PC-9 (cell line): ENCODE measurements at places on chromosomes 2 and 18. TPM values are rescaled to one million over a fixed set of nuclear protein-coding genes. Genes with fewer than 3 reads are reported as not detected.

DNA sequence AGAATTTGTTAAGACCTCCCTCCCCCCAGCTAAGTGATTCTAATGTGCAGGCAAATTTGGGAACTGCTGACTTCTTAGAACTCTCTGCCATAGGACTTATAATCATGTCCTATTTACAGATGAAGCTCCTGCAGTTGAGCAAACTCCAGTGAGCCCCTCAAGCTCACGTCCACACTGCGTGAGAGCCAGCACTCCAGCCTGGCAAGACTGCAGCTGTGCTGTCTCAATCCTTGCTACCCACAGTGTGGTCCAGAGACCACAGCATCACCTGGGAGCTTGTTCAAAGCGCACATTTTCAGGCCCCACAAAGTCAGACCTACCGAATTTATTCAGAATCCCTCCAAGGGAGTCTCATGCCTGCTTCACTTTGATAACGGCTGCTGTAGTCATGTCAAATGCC lies 243.2 kb upstream of the RAB12 start:
- no peaks in the 10 kb centered on the region for H3K27me3 ChIP-seq
- no peaks in the 10 kb centered on the region for H3K36me3 ChIP-seq
- no peak overlapping the region for H3K27ac ChIP-seq

GRCh38 chr18:50009773-50010335 lies 185.1 kb downstream of the MYO5B start:
- H3K36me3 ChIP-seq, result no peaks in the 10 kb centered on the region
- no peaks in the 10 kb centered on the region for H3K27me3 ChIP-seq

- H3K4me3 ChIP-seq, result no peak overlapping the region
- no peaks in the 10 kb centered on the region for H3K27me3 ChIP-seq
- no peaks in the 10 kb centered on the region for H3K36me3 ChIP-seq
- peaks cover 10% of the 10 kb centered on the region for H3K4me1 ChIP-seq
Measured at GRCh38 chr2:16763056-16763455, 97.4 kb upstream of the CYRIA start.

- H3K27ac ChIP-seq, result no peak overlapping the region
- H3K4me3 ChIP-seq, result peak overlapping the region; percentile 63
Measured at GRCh38 chr2:43675646-43676321, 445 bp downstream of the C1GALT1C1L start.

GRCh38 chr2:111944531-111945210 lies 46.3 kb downstream of the MERTK start:
- H3K27me3 ChIP-seq, result no peaks in the 10 kb centered on the region
- H3K4me1 ChIP-seq, result peaks cover 28% of the 10 kb centered on the region
- no peak overlapping the region for H3K4me3 ChIP-seq
- H3K36me3 ChIP-seq, result no peaks in the 10 kb centered on the region

DNA sequence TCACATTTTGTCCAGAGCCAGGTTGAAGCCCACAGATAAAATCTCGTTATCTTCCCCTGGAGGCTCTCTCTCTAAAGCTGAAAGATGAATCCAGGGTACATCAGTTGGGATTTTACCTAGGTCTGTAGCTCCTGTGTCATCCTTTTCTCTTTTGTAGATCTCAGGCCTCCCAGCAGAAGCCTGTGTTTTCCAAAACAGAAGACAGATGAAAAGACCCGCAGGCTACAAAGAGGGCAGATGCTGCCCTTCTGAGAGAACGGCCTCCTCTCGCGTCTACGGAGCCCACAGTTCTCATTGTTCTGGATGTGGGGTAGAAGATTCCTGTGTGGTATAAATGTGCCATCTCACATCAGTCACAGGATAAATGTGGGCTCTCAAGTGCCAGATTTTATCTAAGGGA lies 139.5 kb downstream of the SUCLG1 start:
- H3K4me3 ChIP-seq, result no peak overlapping the region
- DNase-seq, result no peak
- no peak overlapping the region for H3K27ac ChIP-seq
- peaks cover 33% of the 10 kb centered on the region for H3K27me3 ChIP-seq
- H3K4me1 ChIP-seq, result no peaks in the 10 kb centered on the region
- no peaks in the 10 kb centered on the region for H3K36me3 ChIP-seq

ZSWIM2 gene
- total RNA-seq, result not detected in 2 replicates

LOXL3 gene
- total RNA-seq, result 3.1 and 5.0 TPM in 2 replicates

CENPO gene
- total RNA-seq, result 21.3 and 33.0 TPM in 2 replicates
